T-helper 1 cell (primary cell): ENCODE measurements at places on chromosomes 16 and 17.

DNA sequence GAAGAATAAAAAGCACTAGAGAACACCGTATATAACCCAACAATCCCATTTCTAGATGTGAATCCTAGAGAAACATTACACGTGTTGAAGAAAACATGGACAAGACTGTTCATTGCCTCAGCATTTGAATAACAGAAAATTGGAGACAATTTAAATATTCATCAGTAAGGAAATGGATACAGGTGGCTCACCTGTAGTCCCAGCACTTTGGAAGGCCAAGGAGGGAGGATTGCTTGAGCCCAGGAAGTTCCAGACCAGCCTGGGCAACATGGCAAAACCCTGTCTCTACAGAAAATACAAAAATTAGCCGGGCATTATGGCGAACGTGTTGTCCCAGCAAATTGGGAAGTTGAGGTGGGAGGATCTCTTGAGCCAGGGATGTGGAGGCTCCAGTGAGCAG is 2.7 kb upstream of the ATAD5 start:
- no peak for DNase-seq

DNA sequence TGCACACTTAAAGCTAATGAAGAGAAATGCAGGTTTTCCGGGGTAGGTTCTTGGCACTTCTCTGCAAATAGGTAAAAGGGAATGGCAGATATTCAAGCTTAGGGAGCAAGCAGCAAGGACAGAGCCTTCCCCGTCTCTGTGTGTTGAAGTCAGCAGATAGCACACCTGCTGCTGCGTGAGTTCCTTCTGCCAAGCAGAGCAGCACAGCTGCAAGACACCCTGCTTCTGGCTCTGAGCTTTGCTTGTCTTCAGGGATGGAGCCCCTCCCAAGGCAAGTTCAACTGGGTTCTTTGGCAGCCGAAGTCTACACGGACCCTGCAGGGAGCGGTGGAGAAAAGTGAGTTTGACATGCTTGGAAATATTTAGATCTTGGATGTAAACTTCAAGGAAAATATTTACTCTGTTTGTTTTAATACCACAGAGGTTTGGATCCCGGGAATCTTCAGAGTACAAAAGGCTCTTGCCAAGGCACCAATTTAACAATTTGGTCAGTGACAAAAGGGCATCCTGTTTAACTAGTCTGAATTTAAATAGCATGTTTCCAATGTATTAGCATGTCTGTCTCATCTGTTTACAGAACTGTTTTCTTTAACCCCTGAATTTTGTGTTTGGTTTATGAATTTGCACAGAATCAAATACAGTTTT is 113.4 kb upstream of the KCNJ16 start:
- no peak for DNase-seq

DNA sequence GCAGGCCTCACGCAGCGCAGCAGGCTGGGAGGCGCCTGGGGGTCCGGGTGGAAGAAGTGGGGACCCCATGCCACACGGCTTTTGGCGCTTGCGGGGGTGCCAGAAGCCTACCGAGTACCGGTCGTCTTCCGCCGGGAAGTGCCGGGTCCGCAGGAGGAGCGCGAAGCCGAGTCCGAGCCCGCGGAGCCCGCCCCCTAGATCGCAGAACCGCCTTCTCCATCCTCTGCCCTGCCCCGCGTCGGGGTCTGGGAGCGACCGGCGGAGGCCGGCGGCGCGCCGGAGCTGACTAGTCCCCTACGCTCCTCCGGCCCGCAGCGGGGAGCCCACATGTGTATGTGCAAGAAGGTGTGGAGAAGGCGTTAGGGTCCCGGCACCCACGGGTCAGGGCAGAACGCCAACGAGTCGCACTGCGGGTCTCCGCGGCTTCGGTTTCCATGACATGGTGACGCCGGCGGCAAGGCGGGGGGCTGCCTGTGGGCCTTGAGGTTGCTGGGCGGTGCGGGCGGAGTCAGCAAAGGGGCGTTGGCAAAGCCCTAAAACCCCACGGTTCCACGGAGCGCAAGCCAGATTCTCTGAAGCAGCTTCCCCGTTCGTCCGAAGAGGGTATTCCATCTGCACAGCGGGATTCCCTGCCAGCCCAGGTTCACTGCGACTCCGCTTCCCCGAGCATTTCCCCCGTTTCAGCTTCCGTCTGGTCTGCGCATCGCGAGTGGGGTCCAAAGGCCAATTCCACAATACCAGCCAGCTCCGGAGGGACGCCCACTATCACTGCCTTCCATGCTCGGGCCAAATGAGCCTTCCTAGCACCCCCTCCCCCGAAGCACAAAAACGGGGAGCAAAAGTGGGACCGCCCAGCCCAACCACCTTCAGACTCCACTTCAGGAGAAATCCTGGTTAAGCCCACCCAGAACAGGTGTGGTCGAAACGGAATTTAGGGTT is 2.3 kb upstream of the LHX1 start:
- no peak for DNase-seq

GRCh38 chr17:17125136-17126084 is 80.7 kb downstream of the PLD6 start:
- no peak for DNase-seq

GRCh38 chr17:50954641-50955121 is 88.5 kb upstream of the TOB1 start:
- no peak for DNase-seq

GRCh38 chr17:17612085-17613022 is 20.8 kb upstream of the PEMT start:
- no peak for DNase-seq

GRCh38 chr17:31745964-31746600 is 113.0 kb downstream of the COPRS start:
- DNase-seq = no peak

- DNase-seq = no peak
Measured at GRCh38 chr17:41505007-41505808, at the start of gene KRT13. KRT13 (minus strand) TSS chr17:41505612; CDS start chr17:41505550, 62 bp downstream.

DNA sequence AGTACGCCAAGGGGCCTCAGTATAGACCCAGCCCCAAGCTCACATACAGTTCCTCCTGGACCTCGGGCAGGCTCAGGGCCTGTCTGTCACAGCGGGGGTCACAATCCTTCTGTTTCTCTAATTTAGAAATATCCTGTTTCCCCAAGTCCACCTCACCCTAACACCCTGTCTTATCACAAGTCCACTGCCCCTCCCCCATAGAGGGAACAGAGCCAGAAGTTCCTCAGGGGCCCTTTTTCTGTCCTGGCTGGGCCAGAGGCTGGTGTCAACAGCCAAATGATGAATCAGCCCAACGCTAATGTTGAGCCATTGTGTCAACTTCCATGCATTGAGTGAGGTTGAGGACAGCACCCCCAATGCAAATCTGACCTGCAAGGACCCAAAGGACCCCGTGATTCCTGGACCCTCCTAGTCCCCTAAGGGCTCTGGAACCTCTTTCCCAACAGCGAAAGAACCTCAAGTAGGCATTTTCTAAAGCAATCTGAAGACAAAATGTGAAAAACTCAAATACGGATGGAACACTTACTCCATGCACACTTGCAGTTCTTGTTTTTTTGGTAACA is 58.6 kb downstream of the PECAM1 start:
- DNase-seq = no peak

- DNase-seq = no peak
Measured at GRCh38 chr16:71852561-71852960, 6.8 kb downstream of the ATXN1L start.

DNA sequence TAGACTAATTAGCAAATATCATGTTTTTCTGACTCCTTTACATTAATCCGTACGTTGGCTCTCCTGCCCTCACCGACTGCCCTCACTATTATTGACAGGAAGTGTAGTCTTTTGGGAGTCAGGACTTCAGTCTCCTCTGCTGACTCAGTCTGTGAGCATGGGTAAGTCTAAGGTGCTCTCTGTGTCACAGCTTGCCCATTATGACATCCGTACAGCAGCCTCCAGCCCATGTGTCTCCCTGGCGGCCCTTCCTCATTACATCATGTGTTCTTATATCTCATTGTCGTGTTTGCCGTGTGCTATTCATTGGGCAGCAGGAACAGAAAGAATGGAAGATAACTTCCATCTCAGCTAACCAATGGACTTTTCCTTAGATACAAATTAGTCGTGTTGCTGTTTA is 77.5 kb downstream of the MRTFB start:
- DNase-seq = no peak

DNA sequence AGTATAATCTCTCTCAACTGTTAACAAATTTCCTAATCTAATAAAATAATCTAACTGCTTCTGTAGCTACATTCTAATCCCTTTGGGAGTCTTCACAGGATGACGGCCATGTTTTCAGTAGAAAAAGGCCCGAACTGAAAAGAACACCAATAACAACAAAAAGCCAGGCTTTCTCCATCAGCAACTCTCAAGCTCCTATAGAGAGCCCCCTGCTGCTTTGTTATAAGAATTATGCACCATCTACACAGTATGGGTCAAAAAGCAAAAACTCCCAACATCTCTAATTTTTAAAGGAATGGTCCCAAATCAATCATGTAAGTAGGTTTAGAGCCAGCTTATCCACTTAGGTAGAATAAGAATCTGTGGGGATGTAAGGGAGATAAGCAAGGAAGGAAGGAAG is 163.6 kb upstream of the C17orf78 start:
- no peak for DNase-seq

GRCh38 chr17:57984261-57984890 is 3.7 kb downstream of the VEZF1 start:
- no peak for DNase-seq

GRCh38 chr16:72609933-72610332 is 438.0 kb upstream of the PMFBP1 start:
- DNase-seq = no peak

DNA sequence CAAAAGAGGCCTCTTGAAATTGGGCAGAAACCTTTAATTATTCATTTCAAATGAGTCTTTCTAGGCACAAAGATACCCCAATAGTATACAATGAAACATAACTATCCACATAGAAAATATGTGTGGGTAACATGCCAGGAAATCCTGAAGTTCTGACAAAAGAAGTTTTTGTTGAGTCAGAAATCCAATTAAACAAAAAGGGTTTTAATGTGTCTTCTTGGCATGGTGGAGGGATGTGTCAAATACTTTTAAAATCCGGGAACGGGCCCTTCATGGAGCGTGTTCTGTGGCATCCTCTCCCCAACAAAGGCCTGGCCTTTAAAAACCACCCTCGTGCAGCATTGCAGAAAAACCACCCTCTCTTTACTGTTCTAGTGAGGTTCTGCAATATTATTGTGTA is 14.2 kb downstream of the CDRT4 start:
- DNase-seq = no peak

DNA sequence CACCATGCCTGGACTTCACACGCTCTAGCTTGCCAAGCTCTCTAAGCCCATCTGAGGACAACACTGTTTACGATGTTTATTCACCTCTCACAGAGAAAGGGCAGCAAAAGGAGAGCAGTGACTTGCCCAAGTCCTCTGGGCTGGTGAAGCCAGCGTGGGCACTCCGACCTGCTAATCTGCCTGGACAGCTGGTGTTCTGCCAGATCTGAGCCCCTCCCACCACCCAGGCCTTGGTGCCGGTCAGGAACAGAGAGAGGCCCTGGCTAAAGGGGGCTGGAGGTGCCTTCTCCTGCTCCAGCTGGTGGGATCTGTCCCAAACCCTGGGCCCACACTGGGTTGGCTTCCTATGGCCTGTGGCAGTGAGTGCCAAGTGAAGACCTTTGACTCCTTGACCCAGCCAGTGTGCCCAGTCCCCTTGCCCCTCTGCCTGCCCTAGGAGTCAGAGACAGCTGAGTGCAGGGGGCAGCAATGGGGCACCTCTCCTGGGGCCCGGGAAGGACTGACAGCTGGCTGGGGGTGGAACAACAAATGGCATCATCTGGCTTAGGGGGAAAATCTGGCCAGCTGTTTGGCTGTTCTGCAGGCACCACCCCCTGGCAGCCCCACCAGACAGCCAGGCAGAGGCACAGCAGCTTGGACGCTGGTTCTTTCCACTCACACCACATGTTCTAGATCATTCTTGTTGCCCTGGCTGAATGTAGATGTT is 1.8 kb upstream of the SLC4A1 start:
- DNase-seq = no peak

GRCh38 chr16:75452464-75453190 is 11.9 kb downstream of the TMEM170A start:
- DNase-seq = no peak
